ENCODE measurements at places on chromosomes 4 and X. TPM values are rescaled to one million over a fixed set of nuclear protein-coding genes. Genes with fewer than 3 reads are reported as not detected.

DNA sequence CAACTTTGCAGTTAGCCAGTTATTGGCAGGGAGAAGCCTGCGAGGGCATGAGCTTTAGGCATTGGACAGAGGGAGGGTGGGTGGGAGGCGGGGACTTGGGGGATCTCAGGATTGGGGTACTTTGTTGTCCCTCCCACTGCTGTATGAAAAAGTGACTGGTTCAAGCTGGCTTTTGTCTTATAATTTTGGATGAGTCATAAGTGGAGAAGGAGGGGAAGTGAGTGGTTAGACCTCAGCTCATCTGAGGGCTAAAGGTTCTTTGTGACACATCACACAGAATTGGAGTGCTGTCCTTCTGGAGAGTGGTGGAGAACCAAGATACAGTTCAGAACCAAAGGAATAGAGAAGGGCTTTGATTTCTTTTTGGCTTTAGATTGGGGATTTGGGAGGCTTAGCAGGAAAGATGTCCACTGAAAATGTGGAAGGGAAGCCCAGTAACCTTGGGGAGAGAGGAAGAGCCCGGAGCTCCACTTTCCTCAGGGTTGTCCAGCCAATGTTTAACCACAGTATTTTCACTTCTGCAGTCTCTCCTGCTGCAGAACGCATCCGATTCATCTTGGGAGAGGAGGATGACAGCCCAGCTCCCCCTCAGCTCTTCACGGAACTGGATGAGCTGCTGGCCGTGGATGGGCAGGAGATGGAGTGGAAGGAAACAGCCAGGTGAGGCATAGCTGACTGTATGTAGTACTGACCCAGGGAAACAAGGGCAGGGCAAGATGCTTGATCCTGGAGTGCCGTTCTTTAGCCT is at the start of gene SLC4A4:
SLC4A4 (plus strand) TSS at position 175 of the 748 bp plus-strand sequence.
- no peak for DNase-seq

- no peak for DNase-seq
Measured at GRCh38 chr4:6290769-6291547, 21.3 kb downstream of the WFS1 start.

DNA sequence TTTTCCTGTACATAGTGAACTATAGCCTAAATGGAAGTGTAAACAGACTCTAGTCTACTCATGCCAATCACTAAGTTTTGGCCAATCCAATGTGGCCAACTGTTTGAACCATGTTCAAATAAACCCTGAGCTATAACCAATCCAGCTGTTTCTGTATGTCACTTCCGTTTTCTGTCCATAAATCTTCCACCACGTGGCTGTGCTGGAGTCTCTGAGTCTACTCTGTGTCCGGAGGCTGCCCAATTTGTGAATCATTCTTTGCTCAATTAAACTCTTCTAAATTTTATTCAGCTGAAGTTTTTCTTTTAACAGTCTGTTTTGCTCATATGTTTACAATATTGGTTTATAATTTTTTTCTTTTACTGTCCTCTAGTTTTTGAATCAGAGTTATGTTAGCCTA is 112.3 kb upstream of the BANK1 start:
- no peak for DNase-seq

GRCh38 chr4:13893211-13893610 is 265.7 kb upstream of the BOD1L1 start:
- no peak for DNase-seq

GRCh38 chrX:106670631-106671030 is 55.9 kb upstream of the RNF128 start:
- DNase-seq, result no peak

DNA sequence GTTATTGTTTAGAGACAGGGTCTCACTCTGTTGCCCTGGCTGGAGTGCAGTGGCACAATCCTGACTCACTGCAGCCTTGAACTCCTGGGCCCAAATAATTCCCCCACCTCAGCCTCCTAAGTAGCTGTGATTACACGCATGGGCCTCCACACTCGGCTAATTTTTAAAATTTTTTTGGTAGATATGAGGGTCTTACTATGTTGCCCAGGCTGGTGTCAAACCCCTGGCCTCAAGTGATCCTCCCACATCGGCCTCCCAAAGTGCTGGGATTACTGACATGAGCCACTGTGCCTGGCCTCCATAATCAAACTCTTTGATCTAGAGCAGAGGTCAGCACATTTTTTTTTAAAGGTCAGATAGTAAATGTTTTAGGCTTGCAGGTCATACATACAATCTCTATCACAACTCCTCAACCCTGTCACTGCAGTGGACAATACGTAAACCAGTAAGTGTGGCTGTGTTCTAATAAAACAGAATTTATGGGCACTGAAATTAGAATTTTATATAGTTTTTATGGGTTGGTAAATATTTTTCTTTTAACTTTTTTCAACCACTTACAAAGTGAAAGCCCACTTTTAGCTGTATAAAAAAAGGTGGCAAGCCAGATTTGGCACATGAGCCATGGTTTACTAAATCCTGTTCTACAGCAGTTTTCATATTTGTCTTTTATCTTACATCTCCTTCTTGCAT is 105.1 kb upstream of the RAPGEF2 start:
- DNase-seq, result no peak

DNA sequence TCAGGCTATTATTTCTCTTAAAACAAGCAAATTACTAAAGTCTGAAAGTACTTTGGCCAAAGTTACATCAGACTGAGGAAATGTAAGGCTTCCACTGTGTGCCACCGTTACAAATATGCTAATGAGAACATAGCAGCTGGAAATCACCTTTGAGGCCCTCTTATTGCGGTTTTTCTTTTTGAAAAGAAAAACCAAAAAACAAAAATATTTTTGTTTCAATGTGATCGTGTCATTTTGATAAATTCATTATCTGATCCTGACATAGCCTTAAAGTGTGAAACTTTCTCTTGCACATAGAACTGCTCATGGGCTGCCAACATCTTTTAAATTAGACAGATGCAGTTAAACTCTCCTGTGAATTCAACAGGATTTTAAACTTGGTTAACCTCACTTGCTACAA is 2.8 kb upstream of the TIFA start:
- DNase-seq, result no peak

TMPRSS11B gene
- total RNA-seq, result not detected

CT55 gene
- 0.24 TPM for total RNA-seq
